ENCODE measurements at places on chromosomes 3 and 15.

- DNase-seq: no peak
Measured at GRCh38 chr3:181932039-181932438, 220.3 kb downstream of the SOX2 start.

DNA sequence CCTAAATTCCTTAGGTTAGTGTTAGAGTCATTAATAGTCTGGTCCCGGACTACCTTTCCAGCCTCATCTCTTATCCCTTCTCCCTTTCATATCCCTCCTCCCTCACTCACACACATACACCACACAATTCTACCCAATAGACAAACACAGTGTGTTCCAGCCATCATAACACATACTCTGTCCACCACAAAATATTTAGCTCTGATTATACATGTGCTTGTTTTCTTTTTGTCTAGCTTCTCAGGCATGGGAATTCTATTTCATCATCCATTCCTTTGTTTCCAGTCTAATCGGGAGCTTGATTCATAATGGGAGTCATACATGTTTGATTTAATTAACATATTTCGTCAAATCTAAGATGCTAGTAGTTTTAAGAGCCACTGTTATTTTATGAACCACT lies 161.8 kb upstream of the BFSP2 start:
- no peak for DNase-seq

DNA sequence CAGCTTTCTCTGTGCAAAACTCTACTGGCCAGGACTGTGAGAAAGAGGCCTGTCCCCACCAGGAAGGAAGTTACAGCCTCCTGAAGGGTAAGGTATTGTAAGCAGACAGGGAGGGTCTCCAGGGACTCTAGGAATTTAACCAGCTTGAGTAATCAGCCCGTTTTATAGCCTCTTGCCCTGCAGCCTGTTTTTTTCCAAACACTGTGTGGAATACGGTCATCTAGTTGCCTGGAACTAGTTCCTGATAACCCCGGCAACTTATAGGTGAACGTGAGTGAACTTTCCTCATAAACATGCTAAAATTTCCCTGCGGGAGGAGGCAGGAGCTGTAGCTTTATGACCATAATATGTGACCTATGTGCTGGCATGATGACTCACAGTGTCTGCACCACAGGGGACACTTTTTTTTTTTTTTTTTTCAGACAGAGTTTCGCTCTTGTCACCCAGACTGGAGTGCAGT lies 60.1 kb upstream of the DAZL start:
- DNase-seq: no peak

DNA sequence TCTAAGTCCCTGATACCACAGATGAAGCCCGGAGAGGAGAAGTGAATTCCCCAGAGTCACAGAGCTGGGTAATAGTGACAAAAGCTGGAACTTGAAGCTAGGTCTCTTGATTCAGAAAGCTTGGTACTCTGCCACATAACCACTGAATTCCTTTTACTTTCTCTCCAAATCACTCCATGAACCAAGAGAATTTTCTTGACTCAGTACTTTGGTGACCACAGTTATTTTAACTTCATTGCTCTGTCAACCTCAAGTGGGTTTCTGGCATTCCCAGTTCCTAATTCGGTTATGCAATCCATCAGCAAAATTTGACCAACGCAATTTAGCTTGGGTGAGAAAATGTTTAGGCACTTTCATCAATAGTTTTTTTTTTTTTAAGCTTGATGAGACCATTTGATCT lies 61.0 kb upstream of the PPARG start:
- DNase-seq: no peak

DNA sequence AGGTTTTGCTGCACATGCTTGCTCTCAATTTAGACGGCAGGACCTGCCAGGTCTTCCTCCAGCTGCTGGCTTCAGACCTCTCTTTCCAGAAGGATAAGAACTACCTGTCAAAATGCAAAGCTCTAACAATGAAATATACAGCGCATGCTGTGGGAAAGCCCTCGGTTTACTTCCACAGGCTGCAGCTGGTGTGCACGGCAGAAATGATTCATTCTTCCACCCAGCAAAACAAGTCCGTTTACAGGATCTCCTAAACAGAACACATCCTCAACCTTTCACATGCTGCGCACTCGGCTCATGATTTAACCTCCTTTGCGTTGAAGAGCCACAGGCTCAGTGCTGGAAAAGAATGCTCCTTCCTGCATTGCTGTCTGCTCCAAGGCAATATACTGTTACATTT lies 92.4 kb upstream of the WNT5A start:
- DNase-seq: no peak

- no peak for DNase-seq
Measured at GRCh38 chr3:159486580-159486979, 502.1 kb upstream of the IL12A start.

DNA sequence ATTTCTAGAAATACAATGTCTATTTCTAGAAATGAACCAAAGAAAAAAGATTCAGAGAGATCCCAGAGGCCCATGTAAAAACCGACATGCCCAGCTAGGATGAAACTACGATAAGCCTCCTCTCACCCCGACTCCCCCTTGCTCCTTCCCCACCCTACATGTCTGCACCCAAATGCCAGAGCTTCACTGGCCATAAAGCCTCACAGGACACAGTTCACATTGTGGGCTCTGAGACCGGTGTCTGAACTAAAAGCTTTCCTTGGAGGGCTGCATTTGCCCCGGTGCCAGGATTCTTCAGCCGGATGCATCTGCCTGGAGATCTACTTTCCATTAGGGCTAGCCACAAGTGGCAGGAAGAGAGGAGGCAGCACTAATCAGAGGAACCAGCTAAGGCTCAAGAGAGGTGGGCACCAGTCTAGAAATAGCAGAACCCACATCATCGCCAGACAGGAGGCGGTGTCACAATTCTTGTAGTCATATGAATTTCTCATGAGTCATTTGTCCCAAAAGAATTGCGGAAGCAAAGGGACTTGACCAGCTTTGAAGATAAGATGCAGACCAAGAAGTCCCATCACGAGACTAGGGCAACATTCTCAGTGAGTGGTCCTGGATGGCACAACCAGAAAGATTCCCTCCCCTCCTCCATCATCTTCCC lies 353.6 kb downstream of the NTRK3 start:
- no peak for DNase-seq

- DNase-seq: peak; percentile 75
Measured at GRCh38 chr3:52052831-52053306, 3.5 kb downstream of the DUSP7 start.

- DNase-seq: no peak
Measured at GRCh38 chr15:97687654-97688053, 272.8 kb upstream of the ARRDC4 start.

DNA sequence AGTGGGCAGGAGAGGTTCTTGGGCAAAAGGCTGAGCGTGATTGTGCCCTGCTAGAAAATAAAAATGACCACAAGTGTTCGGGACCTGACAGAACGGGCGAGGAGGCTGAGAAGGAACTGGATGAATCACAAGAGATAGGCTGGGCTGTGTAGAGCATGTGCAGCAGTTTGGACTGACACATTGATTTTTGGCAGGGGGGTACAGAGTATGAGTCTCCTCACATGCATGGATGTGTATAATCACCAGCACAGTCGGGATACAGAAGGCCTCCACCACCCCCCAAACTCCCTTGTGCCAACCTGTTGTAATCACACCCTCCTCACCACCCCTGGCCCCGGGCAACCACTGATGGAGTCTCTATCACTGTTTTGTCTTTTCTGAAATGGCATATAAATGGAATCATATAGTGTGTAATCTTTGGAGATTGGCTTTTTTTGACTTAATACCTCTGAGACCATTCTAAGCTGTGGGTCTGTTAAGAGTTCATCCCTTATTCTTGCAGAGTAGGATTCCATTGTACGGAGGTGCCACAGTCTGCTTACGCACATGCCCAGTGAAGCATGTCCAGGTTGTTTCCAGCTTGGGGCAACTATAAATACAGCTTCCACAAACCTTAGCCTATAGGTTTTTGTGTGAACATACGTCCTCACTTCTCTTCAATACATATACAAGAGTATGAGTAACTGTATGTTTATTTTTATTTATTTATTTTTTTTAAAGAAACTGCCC lies 438.8 kb downstream of the FOXP1 start:
- DNase-seq: no peak

DNA sequence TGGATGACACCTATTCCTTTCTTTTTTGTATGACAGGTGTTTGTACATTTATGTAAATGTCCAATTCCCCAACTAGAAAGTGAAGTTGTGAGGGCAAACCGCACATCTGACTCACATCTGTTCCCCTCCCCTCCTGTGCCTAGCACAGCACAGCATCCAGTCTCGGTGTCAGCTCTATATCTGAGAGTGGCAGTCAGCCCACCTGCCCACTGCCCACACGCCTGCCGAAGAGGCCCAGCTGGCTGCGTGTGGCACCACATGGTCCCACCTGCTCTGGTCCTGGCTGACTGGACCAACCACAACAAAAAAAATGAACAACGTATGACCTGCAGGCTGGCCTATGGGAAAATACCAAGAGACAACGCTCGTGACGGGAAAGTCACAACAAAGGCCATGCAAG lies 62.8 kb downstream of the XXYLT1 start:
- DNase-seq: no peak

GRCh38 chr3:16810593-16811367 lies 74.0 kb upstream of the PLCL2 start:
- no peak for DNase-seq

DNA sequence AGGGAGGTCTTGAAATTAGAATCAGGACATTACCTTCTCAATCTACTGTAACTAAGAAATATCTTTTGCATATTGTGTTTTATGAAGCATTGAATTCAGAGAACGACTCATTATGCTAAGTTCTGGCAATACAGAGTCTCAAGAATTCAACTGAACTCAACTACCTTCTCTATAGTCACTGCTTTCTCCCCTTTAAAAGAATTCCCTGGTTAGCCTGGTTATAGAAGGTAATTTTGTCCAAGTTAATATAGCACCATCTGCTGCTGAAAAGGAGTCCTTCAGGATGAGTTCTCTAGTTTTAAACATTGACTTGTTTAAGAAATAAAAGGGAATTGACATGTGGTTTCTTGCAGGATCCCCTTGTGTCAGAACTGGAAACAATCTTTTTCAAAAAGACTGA lies 60.2 kb downstream of the IL16 start:
- no peak for DNase-seq

DNA sequence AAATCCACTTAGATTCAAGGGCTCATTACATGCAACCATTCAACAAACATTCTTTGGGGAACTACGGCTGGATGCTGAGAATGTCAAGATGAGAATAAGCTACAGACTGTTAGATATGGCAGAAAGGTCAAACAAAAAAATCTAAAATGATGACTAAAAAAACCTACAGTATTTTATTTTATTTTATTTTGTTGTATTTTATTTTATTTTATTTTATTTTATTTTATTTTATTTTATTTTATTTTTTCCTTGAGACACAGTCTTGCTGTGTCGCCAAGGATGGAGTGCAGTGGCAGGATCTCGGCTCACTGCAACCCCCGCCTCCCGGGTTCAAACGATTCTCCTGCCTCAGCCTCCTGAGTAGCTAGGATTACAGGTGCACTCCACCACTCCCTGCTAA lies 46.2 kb downstream of the WDR72 start:
- no peak for DNase-seq

GRCh38 chr3:69090021-69090420 lies 5.3 kb downstream of the ARL6IP5 start:
- DNase-seq: no peak

- DNase-seq: no peak
Measured at GRCh38 chr3:26375843-26376530, 246.6 kb upstream of the LRRC3B start.
